Stimulated activated CD8-positive, alpha-beta memory T cell treated with anti-CD3 and anti-CD28 coated beads, Interleukin-15, amount 100 ng/mL, for 4 hours (primary cell): ENCODE measurements at places on chromosomes 2 and 18.

DNA sequence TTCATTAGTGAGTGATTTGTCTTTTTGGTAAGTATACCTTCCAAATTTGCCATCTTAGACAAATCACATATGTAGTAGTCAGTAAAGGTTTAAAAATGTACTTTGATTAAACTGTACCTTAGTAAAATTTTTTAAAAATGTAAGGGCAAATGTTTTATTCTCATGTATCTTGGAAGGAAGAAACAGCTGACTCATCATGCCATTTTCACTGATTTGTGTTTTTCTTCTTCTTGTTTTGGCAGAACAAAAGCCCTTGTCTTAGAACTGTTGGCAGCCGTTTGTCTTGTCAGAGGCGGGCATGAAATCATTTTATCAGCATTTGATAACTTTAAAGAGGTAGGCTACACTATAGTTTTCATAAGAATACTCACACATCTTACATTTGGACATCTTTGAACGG lies 136.5 kb downstream of the PRPF40A start:
- no peak for DNase-seq

DNA sequence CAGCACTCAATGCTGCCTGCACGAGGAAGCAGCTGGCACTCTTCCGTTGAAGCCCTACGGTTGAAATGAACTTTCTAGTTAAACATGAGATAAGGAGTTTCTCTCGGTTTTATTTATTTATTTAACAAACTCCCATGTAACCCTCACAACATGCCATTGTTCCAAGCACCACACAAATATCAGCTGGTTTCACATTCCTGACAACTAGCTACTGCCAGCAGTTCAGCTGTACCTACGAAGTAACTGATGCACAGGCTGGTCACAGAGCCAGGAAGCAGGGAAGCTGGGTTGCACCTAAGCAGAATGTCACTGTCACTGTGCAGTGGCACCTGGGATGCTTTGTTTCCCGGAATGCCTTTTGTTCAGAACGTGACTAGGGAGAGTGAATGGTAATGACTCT lies 18.1 kb downstream of the TIMM21 start:
- no peak for DNase-seq

DNA sequence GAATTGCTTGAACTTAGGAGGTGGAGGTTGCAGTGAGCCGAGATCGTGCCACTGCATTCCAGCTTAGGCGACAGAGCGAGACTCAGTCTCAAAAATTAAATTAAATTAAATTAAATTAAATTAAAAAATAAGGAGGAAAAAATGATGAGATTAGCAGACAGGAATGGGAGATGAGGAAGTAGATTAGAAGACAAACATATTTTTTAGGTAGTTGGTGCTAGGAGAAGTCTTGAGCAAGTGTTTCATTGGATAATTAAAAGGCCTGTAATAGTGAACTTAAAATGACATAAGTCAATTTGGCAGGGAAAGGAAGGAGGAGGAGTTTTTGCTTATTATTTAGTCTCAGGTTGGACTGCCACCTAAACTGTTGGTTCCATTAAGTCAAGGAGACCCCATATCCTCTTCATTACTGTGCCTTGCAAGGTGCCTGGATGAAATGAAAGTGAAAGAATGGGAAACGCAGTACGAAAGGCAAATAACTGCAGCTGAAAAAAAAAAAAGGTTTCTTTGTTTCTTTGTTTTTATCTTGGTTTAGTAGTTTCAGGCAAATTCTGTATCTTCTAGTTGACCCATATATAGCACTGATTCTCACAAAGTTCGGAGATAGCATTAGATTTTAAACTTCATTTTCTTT lies 162.0 kb downstream of the SLC8A1 start:
- DNase-seq = no peak

DNA sequence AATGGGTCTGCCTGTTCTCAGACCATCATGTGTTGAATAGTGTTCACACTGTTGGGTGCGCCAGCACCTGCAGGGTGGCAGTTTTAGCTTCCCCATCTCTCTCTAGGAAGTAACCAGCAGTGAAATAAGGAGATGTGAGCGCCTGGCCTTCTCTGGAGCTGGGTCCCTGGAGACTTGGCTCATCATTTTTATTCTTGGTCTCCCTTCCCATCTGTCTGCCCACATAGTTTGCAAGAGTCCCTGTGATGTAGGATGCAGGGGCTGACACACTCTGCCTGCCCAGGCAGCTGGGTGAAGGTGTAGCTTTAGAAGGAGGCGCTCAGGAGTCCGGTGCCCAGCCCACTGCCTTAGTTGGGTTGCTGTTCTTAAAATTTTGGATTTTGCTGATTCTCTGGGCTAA lies 172.2 kb downstream of the LDLRAD4 start:
- no peak for DNase-seq

GRCh38 chr2:3667151-3667631 lies 9.2 kb downstream of the ALLC start:
- no peak for DNase-seq

GRCh38 chr2:55231546-55232083 lies 478 bp downstream of the CLHC1 start:
- DNase-seq = no peak

DNA sequence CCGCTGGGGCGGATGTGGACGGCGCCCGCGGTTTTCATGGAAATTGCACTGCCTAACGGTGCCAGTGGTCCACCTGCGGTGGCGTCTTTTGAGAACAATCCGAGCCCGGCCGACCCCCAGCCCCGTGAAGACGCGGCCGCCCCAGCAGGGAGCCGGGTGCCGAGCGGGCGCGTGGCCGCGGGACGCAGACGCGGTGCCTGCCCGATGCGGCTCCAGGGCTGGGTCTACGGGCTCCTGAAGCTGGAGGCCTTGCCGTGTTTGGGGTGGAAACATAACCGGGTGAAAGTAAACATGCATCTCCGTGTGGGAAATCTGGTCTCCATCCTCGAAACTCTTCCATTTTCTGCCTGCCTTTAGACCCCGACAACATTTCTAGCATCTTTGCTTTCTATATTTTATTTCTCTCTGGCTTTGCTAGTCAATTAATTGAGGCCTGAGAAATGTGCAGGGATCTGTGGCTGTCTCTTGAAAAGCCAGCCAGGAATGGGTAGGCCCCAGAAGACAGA lies 572 bp downstream of the INPP4A start:
- no peak for DNase-seq

- no peak for DNase-seq
These were observed 369.8 kb upstream of the ST6GAL2 start for GRCh38 chr2:107255744-107256143.

DNA sequence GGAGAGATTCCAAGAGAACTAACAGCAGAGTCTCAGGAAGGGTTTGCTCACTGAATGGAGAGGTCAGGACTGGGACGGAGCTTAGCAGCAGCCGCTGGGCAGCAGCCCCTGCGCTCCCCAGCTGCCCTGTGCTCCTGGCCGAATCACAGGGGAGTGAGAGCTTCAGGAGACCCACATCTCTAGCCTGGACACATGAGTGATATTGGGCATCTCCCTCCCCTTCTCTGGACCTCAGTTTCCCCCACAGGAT lies 511 bp downstream of the MATN3 start:
- DNase-seq = no peak

DNA sequence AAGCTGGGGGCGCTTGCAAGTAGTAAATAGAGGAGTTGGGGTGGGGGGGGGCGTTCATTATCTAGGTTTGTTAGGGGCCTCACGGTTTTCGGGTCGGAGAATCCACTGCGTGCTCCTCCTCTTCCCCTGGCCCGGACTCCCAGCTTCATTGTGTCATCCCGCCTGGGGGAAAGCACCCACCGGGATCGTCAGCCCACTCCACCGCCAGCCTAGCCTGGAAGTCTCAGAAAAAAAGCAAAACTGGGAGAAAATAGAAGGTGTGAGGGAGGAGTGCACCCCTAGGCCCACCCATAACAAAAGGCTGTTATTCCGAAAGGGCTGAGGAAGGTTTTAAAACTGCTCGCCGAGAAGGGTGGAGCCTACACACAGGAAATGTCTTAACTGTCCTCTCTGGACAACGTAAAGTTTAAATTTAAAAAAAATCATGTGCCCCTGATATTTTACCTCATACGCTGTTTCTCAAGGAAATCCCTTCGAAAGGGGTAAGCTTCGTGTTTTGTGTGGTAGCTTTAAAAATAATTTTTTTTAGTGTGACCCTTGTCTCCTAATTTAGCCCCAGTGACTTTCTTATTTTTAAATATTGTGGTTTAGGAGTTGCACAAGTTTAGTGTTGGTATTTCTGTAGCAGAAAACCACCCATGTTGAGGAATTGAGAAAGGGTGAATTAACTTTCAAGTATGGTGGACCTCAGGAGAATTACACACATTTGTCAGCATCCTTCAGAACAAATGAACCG lies 104.2 kb downstream of the SPTBN1 start:
- no peak for DNase-seq

DNA sequence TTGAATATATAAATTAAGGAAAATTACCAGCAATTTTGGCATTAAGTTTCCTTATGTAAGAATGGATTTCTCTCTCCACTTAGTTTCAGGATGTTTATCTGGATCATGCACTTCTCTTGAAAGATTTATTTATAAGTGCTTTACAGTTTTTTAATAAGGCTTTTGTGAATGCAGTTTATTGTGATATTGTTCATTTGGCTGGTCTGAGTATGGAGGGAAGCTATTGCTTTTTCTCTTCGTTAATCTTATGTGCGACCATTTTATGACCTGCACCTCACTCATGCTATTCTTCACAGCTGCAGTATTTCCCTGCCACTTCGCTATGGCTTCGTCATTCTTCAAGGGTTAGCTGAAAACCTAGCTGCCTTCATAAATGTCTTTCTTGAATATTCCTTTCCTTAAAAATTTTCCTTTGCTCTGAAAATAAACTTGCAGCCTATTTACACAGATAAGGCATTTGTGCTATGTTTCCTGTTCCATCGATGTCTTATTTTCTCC lies 233.4 kb downstream of the SOCS6 start:
- no peak for DNase-seq

GRCh38 chr2:210915912-210916311 lies 359.5 kb downstream of the CPS1 start:
- DNase-seq = no peak

DNA sequence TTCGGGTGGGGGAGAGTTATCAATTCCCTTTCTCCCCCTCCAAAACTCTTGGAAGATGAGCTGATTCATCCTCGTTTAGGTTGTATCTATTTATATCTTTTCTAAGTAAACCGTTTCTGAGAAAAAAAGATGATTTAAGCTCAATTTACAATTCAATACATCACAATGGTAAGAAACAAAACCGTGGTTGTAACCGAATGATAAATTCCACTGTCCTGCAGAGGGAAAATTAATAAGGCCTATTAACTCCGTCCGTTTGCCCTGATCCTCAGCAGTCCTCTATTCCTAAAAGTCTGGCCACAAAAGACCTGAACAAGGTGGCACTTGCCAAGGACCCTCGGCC lies 286.2 kb downstream of the TCF4 start:
- DNase-seq = no peak

GRCh38 chr2:141482697-141483096 lies 648.1 kb downstream of the LRP1B start:
- no peak for DNase-seq

DNA sequence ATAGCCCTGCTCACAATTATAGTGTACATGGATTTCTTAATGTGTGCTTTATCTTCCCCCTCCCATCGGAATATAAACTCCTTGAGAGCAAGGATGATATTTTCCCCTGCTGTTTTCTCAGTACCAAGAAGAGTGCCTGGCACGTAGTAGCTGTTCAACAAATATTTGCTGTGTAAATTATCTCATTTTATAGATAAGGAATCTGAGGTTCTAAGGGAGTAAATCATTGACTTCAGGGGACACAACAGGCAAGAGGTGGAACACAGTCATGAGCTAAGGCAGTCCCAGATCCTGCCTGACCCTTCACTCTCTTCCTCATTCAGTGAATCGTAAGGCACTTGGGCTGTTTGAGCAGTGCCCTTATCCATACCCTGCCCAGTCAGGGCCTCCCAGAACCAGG lies 187.3 kb upstream of the TNP1 start:
- no peak for DNase-seq

- no peak for DNase-seq
These were observed 53.1 kb downstream of the MYO1B start for GRCh38 chr2:191298306-191298705.

- no peak for DNase-seq
These were observed 6.4 kb upstream of the CTLA4 start for GRCh38 chr2:203861197-203861596.

GRCh38 chr2:156532989-156533388 lies 96.8 kb downstream of the GPD2 start:
- DNase-seq = no peak

GRCh38 chr2:101737478-101738255 lies 40.2 kb downstream of the MAP4K4 start:
- no peak for DNase-seq

DNA sequence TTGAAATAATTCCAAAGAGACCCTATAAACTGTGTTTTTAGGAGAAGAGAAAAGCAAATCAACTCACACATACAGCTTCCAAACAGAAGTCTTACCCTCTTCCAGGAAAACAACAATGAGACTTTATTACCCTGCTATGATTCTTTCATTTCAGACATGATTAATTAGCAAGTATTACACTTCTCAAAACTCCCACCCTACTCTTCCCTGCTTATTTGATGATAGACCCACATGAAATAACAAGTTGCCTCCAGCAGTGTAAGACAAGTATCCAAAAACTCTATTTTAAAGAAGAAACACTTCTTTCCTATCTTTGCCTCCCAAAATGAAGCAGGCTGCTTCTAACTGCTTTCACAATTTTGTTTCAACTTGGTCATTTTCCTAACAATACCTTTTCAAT lies 4.1 kb downstream of the FIGN start:
- no peak for DNase-seq

GRCh38 chr2:100741880-100742276 lies 78.1 kb upstream of the NPAS2 start:
- DNase-seq = no peak

GRCh38 chr2:239938651-239939486 lies 86.3 kb downstream of the NDUFA10 start:
- no peak for DNase-seq

- no peak for DNase-seq
These were observed 968 bp upstream of the RALBP1 start for GRCh38 chr18:9474108-9474982.

DNA sequence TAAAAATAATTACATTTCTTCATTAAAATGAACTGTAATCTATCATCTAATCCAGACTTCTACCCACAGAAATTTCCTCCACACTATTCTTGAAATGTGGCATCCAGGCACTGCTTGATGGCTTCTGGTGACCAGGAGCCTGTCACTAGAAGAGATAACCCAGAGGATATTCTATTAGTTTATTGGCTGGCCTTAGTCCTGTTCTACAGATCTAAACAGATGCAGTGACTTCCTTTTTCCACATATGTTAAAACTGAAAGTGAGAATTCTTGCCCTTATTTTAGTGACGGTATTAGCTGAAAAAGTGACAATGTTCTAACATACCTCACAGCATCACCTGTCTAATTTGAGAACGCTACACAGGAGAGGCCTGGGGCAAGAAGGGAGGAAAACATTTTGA lies 775.4 kb downstream of the TSN start:
- DNase-seq = no peak
